ENCODE measurements at places on chromosomes 3 and 15. TPM values are rescaled to one million over a fixed set of nuclear protein-coding genes. Genes with fewer than 3 reads are reported as not detected.

SLC26A6 gene
- total RNA-seq = 19.0 TPM

KBTBD12 gene
- total RNA-seq = not detected

KNG1 gene
- not detected for total RNA-seq

SEMA7A gene
- 35.0 TPM for total RNA-seq

TMEM40 gene
- total RNA-seq = not detected
